ENCODE measurements at places on chromosomes 5 and 9.

- DNase-seq = no peak
Observed at GRCh38 chr9:13860019-13860418, 453.9 kb downstream of the NFIB start.

GRCh38 chr9:137478962-137479861, 20.1 kb upstream of the NSMF start:
- no peak for DNase-seq

- DNase-seq = no peak
Observed at GRCh38 chr9:82939451-82939850, 123.5 kb downstream of the RASEF start.

GRCh38 chr9:117414220-117414905, 494 bp downstream of the ASTN2 start:
- DNase-seq = no peak

DNA sequence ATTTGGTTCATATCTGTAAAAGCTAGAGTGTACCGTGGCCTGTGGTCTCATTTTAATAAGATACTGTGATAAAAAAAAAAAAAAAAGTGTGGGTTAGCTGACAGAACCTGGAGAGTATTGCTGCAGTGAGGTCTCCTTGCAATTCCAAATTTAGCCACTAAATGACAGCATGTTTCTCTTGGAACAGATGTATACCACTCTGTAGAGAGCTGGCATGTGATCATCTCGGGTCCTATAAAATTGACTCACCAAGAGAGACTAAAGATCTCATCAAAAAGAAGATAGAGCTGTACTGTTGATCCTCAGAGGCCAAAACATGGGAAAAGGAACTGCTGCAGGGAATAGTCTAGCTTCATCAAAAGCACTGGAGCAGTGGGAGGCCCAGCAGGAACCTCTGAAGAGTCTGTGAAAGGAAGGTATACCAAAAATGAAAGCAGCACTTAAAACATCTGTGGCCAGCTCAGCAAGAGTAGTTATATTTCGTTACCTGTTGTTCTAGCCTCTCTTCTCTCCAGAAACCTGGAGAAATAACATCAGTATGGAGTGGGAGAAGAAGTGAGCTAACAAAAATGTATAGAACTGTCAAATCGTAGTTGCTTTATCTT, 826.8 kb downstream of the EFNA5 start:
- no peak for DNase-seq

GRCh38 chr5:139960723-139961383, 82.2 kb downstream of the NRG2 start:
- no peak for DNase-seq

DNA sequence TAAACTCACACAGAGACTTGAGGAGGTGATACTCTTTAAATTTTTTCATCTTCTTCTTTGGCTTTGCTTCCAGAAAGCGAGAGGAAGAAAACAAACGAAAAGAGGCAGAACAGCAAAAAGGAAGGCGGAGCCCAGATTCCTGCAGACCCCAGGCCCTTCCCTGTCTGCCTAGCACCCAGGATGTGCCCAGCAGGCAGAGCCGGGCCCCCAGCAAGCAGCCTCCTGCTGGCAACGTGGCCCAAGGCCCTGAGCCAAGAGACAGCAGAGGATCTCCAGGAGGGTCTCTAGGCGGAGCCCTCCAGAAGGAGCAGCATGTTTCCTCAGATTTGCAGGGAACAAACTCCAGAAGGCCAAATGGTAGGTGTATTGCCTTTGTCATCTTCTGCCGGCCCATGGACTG, 68.5 kb downstream of the TEX10 start:
- no peak for DNase-seq

DNA sequence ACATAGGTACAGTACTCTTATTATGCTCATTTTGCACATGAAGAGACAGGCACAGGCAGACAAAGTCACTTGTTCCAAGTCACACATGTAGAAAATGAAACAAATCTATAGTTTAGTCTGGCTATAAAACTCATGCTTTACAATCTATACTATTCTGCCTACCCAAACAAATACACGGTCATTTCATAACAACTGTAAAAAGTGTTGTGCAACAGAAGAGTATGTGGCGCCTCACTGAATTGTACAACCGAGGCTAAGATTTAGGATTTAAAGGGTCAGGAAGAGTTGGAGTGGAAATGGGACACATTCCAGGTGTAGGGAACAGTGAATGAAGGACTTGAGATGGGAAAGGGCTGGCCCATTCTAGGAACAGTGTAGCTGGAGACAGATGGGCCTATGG, 82.9 kb upstream of the TRIO start:
- no peak for DNase-seq

DNA sequence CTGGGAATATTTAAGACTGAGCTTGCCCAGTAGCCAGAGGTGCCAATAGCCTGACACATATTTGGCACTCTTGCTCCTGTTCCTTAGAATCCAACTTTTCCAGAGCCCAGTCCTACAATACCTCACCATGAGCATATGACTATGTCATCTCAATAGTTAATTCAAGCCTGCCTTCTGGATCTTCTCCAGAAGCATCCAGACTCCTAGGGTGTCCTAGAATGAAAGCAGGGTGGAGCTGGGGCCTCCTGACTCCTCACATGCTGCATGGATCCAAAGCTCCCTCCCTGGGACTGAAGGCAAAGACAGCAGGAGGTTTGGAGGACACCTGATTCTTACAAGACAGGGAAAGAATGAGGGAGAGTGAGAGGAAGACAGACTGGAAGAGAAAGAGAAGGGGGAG, 37.9 kb downstream of the SH3TC2 start:
- DNase-seq = no peak

DNA sequence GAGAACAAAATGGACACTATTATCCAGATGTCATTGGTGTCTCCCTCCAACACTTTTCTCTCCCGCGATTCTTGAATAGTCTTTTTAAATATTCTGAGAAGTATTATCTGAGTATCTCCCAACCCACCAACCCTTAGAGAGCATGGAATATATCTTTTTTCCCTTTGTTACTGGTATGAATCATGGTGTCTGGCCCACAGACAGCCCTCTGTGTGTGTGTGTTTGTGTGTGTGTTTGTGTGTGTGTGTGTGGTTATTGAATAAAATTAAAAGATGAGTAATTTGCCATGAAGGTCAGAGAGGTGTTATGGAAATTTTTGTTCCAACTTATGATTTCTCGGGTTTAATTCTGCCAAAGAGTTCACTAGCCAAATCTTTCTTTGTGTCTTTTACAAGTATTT, 47.7 kb downstream of the CAMK4 start:
- DNase-seq = no peak

DNA sequence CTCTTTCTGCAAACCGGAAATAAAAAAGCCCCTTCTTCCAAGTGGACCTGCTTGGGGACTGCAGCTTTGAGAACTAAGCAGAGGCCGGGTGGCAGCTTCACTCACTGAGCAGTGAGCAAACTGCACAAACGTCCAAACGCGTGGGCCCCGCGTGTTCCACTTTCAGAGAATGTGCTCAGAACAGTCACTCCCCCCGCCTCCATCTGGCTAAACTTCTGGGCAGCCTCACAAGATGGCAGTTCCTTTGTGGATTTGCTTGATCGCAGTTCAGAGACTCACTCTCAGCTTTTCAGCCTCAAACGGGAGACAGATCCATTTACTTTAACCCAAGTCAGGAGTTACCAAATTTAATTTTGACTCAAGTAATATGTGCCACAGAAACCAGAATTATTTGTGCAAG, 216.6 kb downstream of the TLE1 start:
- no peak for DNase-seq
